ENCODE measurements at places on chromosomes 2 and 18.

GRCh38 chr2:199704358-199705238 is 146.4 kb downstream of the FTCDNL1 start:
- DNase-seq, result no peak

GRCh38 chr2:173669271-173669853 is 295.8 kb downstream of the SP3 start:
- no peak for DNase-seq

- no peak for DNase-seq
Observed at GRCh38 chr2:44084850-44085249, 83.8 kb upstream of the PPM1B start.

GRCh38 chr2:96359310-96359709 is 23.7 kb downstream of the NCAPH start:
- DNase-seq, result no peak

GRCh38 chr2:54601339-54601738 is 122.1 kb upstream of the EML6 start:
- no peak for DNase-seq

- DNase-seq, result no peak
Observed at GRCh38 chr2:144424559-144425240, 95.2 kb downstream of the ZEB2 start.

- no peak for DNase-seq
Observed at GRCh38 chr2:79820281-79820680, 307.4 kb downstream of the CTNNA2 start.

DNA sequence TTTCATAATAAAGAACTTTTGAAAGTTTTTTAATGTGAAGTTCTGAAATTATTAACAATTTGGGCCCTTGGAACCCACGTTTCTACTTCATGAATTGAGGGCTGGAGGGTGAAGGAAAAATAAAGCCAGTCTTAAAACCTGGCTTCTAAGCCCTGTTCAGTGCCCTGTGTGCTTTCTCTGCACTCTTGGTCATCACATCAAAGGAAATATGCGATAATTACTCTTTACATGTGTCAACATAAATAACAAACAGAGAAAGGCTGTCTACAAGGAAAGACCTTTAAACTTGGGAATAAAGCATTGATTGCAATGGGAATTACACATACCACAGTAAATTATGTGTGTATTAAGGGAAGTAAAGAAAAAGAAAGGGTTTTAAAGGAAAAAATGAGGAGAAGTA is 150.7 kb upstream of the KLF7 start:
- no peak for DNase-seq

DNA sequence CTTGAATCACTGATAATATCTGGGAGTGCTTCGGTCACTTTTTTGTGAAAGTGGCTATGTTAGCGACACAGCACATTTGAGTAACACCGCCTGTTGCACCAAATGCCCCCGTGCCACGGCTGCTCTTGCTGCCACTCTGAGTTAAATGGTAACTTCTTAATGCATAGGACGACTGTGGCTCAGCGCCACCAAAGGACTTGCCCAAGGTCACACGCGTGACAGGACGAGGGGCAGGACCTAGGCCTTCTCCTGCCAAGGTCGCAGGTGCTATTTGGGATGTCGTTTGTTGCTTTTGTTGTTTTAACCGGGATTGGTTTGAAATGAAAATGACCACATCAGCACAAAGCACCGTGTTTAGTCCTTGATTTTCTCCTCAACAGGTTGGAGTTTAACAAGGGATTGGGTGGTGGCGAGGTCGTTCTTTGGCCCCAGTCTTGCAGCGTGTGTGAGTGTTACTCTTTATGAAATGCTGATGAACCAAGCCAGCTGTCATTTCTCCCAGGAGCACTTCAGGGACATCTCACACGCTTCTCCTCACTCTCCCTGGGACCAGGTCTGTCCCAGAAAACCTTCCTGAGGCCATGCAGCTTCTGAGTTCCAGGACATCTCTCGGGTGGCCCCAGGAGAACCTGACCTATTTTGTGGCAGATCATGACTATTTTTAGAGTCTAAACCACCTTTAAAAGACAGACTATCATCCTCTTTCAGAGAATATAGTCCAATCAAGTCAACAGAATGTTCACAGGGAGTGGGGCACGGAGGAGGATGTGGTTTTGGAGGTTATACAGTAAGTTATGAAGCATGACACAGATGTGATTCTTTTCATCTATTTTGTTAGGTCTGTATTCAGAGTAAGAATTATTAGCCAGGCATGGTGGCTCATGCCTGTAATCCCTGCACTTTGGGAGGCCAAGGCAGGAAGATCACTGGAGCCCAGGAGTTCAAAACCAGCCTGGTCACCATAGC is 49.9 kb downstream of the MTCL1 start:
- no peak for DNase-seq

DNA sequence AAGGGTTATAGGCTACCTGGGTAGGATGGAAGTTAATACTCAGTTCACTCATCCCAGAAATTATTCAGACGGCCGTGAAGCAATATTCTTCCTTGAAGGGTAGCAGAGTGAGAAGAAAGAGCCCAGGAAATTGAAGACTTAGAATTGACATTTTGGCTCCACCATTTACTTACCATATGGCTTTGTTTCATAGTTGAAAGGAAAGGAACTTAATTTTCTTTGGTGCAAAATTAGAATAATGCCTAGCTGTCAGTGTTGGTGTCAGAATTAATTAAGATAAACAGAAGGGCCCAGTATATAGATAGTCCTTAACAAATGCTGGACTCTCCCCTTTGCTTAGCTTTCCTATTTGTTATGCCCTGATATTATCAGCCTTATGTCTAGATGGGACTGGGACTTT is 263.2 kb downstream of the KCNJ3 start:
- DNase-seq, result no peak

- no peak for DNase-seq
Observed at GRCh38 chr2:197264332-197264731, 46.2 kb downstream of the ANKRD44 start.

DNA sequence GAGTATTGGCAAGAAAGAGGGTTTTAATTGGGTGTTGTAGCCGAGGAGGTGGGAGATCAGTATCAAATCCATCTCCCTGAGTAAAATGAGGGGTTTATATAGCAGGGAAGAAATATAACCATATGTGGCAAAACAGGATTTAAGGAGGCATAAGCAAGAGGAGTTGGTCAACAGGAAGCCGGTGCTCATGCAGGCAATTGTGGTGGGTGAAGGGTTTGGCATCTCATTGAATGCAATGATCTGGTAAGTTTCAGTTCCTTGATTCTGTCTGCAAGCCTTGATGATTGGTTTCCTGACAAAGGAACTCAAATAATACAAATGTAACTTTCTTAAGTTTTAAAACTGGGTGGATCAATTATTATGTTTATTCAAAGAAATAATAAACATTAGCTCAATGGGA is 564.4 kb upstream of the LINC00305 start:
- no peak for DNase-seq

DNA sequence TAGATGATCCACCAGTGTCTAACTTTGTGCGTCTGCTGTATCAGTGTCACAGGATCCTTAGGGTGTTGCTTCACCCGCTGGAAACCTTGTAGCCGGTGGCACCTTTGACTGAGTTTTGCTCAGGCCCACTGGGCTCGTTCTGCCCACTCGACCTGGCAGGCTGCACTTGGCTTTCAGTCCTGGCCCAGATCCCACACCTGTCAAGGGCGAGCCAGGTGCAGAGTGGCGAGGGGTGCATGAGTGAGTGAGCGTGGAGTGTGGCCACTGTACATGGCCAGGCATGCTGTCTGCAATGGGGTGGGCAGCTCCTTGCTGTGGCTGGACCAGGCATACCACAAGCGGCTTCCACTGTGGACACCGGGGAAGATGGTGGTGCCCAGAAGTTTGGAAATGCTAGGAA is 179.0 kb downstream of the FAM210A start:
- DNase-seq, result no peak

GRCh38 chr2:8371653-8372052 is 310.2 kb upstream of the ID2 start:
- no peak for DNase-seq

- no peak for DNase-seq
Observed at GRCh38 chr2:193946806-193947205, 1710.2 kb upstream of the SLC39A10 start.

DNA sequence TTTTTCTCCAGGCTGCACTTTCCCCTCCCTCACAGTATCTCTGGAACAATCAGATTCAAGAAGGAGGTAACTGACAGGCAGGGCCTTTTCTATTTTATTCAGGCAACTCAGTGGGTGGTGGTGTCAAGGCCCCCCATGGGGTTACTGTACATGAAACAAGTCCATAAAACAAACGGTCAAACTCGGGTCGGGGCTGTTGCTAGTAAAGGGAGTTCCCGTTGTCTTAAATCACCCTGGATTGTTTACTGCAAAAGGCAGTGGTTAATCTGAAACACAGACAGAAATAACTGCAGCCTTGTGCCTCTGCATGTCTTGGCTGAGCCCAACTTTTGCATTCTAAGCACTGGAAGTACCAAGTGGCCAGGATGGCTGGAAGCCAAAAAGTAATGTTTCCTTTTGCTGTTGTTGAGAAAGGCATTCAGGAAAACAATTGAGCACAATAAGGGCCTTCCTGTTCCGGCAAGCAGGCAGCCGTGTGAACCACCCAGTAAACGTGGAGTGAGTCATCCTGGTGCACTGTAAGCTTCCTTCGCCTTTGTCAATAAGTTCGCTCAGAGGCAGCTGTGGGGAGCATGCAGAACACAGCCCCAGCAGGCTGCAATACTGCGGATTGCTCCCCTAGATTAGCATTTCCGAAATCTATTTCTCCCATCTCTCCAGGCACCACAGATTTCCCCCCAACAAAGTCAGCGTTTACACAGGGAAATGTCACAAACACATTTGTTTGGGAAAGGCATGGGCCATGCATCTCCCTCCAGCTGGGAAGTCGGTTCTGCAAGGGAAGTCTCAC is 149.6 kb downstream of the IRS1 start:
- peak; percentile 74 for DNase-seq
